ENCODE measurements at places on chromosomes 7 and 10. TPM values are rescaled to one million over a fixed set of nuclear protein-coding genes. Genes with fewer than 3 reads are reported as not detected.

The CFAP46 gene
- total RNA-seq = 1.0 TPM

- no peak for DNase-seq
Measured at GRCh38 chr7:41134300-41135255, 568.3 kb downstream of the INHBA start.

GRCh38 chr10:112585126-112585525, 138.1 kb downstream of the VTI1A start:
- DNase-seq = no peak

GRCh38 chr7:33201821-33202220, 72.5 kb downstream of the BBS9 start:
- no peak for DNase-seq

- no peak for DNase-seq
Measured at GRCh38 chr10:25506821-25507335, 332.1 kb downstream of the GPR158 start.

- peak; percentile 30 for DNase-seq
Measured at GRCh38 chr10:116608686-116609594, 11.8 kb upstream of the PNLIPRP2 start.

GRCh38 chr10:27696466-27696865, 49.2 kb downstream of the MKX start:
- no peak for DNase-seq

DNA sequence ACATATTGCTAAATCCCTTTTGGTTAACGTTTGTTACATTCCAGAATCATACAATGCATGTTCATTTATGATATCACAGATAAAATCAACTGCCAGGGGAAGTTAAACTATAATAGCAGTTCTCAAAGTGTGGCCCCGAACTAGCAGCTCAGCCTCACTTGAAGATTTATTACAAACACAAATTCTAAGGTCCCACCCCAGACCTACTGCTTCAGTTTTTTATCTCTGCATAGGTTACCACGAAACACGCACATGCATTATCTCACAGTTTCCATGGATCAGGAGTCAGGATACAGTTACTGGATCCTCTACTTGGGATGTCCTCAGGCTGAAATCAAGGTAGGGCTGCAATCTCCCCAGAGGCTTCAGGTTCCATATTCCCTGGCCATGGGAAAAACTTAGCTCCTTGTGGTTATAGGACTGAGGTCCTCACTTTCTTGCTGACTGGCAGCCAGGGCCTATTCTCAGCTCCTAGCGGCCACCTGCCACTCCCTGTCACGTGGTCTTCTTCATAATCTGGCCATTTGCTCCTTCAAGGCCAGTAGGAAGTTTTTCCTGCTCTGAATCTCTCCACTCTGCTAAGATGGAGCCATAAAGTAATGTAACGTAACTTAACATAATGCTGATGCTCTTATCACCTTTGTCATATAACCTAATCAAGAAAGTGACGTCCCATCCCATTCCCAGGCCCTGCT, 50.5 kb upstream of the YAE1 start:
- DNase-seq = no peak

- DNase-seq = no peak
Measured at GRCh38 chr7:45199506-45199905, 41.9 kb downstream of the RAMP3 start.
